Vagina (tissue), 2 donors: ENCODE measurements at places on chromosomes 4 and X.

DNA sequence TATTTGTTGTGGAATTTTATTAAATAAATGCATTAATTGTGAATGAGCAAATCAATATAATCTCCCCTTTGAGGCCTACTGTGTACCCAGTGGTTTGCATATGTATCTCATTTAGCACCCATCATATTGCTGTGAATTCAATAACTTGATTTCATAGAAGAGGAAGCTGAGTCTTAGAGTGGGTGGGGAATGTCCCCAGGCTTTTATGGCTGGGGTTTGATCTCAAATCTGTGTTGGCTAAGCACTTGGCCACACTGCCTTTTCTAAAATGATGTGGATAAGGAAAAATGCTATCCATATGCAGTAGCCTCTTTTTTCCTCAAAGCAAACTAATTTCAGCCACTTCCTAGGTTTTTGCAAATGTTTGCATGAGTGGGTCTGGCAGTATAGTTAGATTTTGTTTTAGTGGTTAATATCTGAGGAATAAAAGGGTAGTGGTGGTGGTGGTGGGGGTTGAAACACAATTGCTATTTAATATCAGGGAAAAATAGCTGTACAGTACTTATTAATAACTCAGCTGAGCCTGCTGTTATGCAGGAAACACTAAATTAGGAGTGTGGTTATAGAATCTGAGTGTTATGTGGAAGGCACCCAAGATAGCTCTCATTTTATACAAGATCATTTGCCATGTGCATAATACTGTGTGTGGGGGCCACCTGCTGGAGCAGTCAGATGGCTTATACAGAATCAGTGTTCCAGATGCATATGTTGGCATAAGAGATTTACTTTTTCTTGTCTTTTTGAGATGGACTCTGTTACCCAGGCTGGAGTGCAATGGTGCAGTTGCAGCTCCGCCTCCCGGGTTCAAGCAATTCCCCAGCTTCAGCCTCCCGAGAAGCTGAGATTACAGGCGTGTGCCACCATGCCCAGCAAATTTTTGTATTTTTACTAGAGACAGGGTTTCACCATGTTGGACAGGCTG lies 108.0 kb downstream of the TMEM131L start:
- H3K4me3 ChIP-seq = no peak overlapping the region
- no peak for DNase-seq
- no peaks in the 10 kb centered on the region for H3K27me3 ChIP-seq
- H3K4me1 ChIP-seq = peaks cover 6% of the 10 kb centered on the region

DNA sequence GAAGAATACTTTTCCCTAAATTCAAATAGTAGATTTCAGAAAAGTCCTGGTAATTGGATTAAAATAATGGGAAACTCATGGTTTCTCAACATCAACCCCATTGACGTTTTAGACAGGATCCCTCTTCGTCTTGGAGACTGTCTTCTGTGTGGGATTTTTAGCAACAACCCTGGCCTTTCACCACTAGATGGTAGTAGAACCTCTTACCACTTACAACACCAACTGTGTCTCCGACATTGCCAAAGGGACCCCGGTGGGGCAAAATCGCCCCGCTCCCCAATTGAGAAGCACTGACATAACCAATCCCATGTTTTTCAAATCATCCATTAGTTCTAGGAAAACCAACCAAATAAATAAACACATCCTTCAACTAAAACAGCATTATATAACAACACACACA lies 16.9 kb upstream of the ANOS1 start:
- DNase-seq = no peak
- peaks cover 3% of the 10 kb centered on the region for H3K27me3 ChIP-seq
- no peaks in the 10 kb centered on the region for H3K4me1 ChIP-seq
- H3K36me3 ChIP-seq = no peaks in the 10 kb centered on the region
- H3K4me3 ChIP-seq = no peak overlapping the region
- no peak overlapping the region for H3K27ac ChIP-seq

- H3K27me3 ChIP-seq = no peaks in the 10 kb centered on the region
- H3K4me1 ChIP-seq = peaks cover 12% of the 10 kb centered on the region
- peak overlapping the region; percentile 10 for H3K27ac ChIP-seq
These were observed 47.0 kb downstream of the SPRY1 start for GRCh38 chr4:123443401-123444289.

DNA sequence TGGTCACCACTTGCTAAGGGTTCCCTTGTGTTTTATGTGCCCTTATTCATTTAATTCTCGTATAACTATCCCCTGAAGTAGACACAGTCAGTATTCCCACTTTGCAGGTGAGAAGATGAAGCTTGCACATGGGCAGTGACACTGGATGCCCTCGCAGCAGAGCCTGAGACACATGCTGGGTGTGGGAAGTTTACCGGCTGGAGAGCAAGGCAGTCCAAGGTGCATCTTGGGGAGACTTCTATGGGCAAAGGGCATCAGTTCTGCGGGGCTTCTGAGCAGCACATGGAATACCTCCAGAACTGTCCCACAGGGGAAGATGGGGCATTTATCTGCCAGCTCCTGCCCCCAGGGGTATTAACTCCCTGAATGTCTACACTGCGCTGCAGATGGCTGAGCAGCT lies 92.2 kb downstream of the SLC2A9 start:
- H3K27ac ChIP-seq = no peak overlapping the region
- H3K4me3 ChIP-seq = no peak overlapping the region
- H3K27me3 ChIP-seq = no peaks in the 10 kb centered on the region
- H3K4me1 ChIP-seq = no peaks in the 10 kb centered on the region
- no peak for DNase-seq

- H3K27ac ChIP-seq = no peak overlapping the region
- no peak for DNase-seq
- no peaks in the 10 kb centered on the region for H3K4me1 ChIP-seq
These were observed 567.8 kb downstream of the TRIML1 start for GRCh38 chr4:188707036-188707435.

DNA sequence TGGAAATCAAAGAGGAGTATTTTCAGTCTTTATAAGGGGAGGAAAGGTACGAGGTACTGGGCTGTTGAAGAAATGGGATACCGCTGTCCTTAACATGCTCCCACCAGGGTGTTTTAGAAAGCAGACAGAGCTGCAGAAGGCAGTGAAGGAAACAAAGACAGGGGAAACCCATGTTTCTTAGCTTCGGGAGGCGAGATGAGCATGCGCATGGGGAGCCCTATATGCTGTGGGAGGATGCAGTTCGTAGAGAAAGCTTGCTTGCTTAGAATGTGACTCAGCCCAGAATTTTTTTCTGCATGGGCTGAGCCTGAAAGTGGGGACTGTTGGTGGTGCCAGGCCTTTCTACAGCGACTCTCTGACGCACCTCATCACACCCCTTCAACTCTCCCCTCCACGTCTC lies 28.8 kb upstream of the SCOC start:
- no peaks in the 10 kb centered on the region for H3K27me3 ChIP-seq
- DNase-seq = no peak
- H3K4me3 ChIP-seq = no peak overlapping the region
- no peaks in the 10 kb centered on the region for H3K36me3 ChIP-seq
- no peak overlapping the region for H3K27ac ChIP-seq
- H3K4me1 ChIP-seq = no peaks in the 10 kb centered on the region

- no peaks in the 10 kb centered on the region for H3K36me3 ChIP-seq
- no peaks in the 10 kb centered on the region for H3K27me3 ChIP-seq
- DNase-seq = no peak
- no peak overlapping the region for H3K4me3 ChIP-seq
- no peaks in the 10 kb centered on the region for H3K4me1 ChIP-seq
These were observed 21.3 kb downstream of the ADGRG4 start for GRCh38 chrX:136322064-136322463.

DNA sequence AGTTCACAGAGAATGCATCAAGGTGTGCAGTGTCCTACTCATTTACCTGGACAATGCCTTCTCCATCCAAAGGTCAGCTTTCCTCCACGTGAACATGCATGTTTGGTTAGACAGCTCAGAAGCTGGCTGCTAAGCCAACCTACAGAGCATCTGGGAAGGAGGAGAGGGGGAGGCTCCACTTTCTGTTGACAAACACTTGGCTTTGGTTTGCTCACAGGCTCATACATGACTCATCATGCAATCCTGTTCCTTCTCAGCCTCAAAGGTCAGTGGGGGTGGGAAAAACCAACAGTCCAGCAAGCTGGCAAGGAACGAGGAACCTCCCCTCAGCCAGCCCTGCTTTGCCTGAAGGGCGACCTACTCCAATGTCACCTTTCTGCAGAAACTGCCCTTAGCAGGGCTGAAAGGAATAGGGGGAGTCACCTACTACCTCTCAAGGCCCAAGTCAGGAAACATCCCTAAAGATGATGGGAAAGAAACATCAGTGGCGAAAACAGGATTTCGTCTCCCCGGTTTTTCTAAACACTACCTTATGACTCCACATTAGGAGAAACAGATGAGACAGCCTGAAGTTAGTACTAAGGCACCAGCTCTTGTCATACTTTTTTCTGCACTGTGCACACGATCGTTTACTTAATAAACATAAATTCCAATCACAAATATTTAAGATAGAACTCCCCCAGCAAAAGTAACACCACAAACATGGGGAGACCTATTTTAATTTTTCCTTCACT lies 37.9 kb downstream of the RELL1 start:
- H3K27ac ChIP-seq = no peak overlapping the region
- H3K36me3 ChIP-seq = peaks cover 19% of the 10 kb centered on the region
- H3K4me3 ChIP-seq = no peak overlapping the region
- H3K4me1 ChIP-seq = peaks cover 9% of the 10 kb centered on the region
- DNase-seq = no peak

DNA sequence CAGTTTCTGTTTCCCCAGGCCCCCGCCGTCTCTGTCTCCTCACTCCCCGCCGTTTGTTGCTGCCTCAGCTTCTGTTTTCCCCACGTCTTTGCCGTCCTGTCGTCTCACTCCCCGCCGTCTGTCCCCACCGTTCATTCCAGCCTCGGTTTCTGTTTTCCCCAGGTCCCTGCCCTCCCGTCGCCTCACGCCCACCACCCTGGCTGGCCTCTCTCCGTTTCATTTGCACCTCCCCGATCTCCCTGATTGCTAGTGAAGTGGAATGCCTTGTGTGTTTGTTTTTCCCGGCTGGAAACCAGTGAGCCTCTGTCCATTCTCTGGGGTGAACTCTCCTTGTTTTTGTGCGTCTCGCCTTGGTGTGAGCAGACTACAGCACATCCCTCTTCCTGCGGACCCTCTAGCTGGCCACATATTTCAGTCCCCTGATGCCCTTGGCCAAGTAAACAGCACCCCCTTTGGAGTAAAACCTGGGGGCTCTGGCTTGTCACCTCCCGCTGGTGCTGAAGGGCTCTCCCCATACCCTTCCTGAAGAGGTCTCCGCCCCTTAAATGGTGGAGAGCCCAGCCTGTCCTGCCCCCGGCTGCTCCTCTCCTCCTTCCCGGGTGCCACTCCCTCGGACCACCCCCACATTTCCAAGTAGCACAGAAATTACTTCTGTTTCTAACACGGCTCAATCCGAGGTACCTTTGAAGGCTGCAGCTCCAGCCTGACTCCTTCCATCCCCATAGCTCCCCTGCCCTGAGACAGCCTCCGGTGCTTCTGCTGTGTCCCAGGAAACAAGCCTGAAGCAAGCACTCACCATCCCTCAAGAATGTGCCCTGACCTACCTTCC lies 13.2 kb downstream of the TMEM175 start:
- H3K27me3 ChIP-seq = no peaks in the 10 kb centered on the region
- H3K4me3 ChIP-seq = no peak overlapping the region
- H3K4me1 ChIP-seq = no peaks in the 10 kb centered on the region
- no peak for DNase-seq

DNA sequence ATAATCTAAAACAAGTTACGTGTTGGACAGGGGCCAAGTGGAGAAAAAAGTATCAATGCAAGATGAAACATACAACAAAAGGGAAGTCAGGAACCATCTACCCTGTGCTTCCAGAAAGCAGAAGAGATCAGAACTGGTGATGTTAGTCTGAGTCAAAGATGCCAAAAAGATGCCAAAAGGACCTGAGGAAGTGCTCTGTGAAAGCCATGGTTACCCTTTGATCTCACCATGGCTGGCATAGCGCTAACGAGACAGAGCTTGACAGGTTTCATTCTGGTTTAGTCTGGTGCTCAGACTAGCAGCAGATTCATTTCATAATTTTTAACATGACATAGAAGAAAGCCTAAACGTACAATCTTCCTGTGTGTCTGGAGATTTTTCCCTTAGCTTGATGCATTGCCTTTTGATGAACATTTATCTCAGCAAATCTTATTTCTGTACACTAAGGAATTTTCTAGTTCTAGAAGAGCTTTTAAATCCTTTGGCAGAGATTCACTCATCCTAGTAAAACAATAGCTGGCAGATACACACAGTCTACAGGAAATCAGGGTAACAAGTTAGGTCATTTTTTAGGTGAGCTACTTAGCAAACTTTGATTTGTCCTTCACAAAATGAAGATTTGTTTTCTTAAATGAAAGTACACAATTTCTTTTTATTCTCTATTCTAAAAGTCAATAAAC lies 87.7 kb downstream of the COL25A1 start:
- DNase-seq = no peak
- no peak overlapping the region for H3K4me3 ChIP-seq
- no peaks in the 10 kb centered on the region for H3K36me3 ChIP-seq

GRCh38 chr4:92566269-92566668 lies 262.5 kb downstream of the GRID2 start:
- no peak overlapping the region for H3K27ac ChIP-seq
- H3K36me3 ChIP-seq = no peaks in the 10 kb centered on the region
- no peaks in the 10 kb centered on the region for H3K27me3 ChIP-seq
- H3K4me1 ChIP-seq = no peaks in the 10 kb centered on the region
- no peak overlapping the region for H3K4me3 ChIP-seq

GRCh38 chr4:128323401-128323800 lies 35.8 kb upstream of the PGRMC2 start:
- H3K27me3 ChIP-seq = no peaks in the 10 kb centered on the region
- no peaks in the 10 kb centered on the region for H3K4me1 ChIP-seq
- no peak overlapping the region for H3K4me3 ChIP-seq
- H3K36me3 ChIP-seq = no peaks in the 10 kb centered on the region
- no peak overlapping the region for H3K27ac ChIP-seq
- no peak for DNase-seq

DNA sequence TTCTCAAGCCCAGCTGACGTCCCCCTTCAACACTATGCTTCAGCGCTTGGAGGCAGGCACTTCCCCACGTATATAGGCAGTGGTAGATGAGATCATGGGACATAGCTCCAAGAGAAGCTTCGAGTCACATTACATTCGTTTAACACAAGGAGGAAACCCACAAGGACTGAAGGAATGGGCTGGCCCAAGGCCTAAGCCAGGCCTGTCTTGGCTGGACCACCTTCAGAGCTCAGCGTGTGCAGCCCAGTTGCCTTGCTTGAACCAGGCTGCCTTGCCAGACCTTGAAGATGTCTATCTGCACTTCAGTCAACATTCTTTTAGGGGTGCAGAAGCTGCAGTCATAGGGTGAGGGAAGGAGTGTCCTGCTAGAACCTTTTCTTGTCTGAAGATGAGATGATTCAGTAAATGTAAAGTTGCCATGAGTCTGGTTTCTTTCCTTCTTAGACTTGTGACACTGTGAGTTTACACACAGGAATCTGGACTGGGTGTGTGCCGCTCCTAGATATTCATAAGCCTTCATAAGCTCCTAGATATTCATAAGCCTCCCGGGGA lies 144.1 kb upstream of the RBPJ start:
- H3K27ac ChIP-seq = no peak overlapping the region
- no peaks in the 10 kb centered on the region for H3K4me1 ChIP-seq
- DNase-seq = no peak
- no peaks in the 10 kb centered on the region for H3K36me3 ChIP-seq

- H3K27ac ChIP-seq = no peak overlapping the region
- DNase-seq = no peak
- no peak overlapping the region for H3K4me3 ChIP-seq
- H3K27me3 ChIP-seq = no peaks in the 10 kb centered on the region
- H3K4me1 ChIP-seq = no peaks in the 10 kb centered on the region
- no peaks in the 10 kb centered on the region for H3K36me3 ChIP-seq
These were observed 104.6 kb upstream of the NWD2 start for GRCh38 chr4:37139987-37140386.
